Urinary bladder (tissue), 4 donors: ENCODE measurements at places on chromosomes 1 and 21.

DNA sequence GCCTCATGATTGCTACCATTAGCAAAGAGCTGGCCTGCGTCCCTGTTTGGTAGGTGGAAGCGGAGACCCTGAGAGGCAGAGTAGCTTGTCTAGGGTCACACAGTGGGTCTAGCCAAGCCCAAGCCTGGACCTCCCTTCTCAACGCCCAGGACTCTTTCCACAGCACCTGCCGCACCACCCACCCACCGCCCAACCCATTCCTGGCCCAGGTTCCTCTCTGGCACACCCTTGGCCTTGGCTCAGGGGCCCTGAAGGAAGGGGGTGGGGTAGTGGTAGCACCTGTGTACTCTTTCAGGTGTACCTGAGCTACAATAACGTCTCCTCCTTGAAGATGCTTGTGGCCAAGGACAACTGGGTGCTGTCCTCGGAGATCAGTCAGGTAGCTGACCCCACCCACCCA is 19.3 kb downstream of the FAM151A start:
- DNase-seq, result no peak

DNA sequence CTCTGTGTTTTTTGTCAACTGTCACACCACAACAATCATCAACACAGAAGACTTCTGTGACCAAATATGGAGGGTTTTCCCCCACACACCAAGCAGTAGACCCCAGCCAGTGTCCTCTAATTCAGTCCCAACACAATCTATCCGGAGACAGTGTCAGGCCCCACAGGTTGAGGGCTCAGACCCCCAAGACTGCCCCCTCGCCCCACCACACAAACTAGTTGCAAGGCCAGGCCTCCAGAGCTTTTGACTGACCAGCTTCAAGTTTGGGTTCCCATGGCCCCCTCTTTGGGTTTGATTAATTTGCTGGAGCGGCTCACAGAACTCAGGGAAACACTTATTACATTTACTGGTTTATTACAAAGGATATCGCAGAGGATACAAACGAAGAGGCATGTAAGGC is 37.2 kb downstream of the NEK2 start:
- DNase-seq, result no peak

DNA sequence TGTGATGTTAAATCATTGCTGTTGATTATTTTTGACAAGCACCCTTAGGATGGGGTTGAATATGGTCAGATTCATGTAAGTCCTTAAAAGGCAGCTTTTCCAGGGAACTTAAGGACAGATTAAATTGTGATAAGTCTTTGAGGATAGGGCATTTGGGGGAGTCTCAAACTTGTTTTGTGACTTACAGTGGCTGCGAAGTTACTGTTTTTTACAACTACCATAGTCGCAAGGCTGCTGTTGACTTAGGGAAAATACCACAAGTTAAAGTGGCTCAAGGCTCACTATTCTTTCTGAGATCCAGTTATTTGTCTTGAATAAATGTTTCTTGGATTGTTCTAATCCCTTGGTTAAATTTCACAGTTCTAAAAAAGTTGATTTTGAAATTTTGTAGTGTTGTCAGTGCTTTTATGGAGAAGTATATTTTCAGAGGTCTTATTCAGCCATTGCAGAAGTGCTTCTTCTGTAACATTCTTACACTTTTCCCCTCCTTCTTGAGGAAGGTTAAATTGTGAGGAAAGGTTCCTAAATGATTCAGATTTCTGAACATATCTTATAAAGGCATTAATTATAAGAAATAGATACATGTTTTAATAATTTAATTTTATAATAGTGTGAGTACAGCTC is 47.0 kb upstream of the MPC2 start:
- no peak for DNase-seq

DNA sequence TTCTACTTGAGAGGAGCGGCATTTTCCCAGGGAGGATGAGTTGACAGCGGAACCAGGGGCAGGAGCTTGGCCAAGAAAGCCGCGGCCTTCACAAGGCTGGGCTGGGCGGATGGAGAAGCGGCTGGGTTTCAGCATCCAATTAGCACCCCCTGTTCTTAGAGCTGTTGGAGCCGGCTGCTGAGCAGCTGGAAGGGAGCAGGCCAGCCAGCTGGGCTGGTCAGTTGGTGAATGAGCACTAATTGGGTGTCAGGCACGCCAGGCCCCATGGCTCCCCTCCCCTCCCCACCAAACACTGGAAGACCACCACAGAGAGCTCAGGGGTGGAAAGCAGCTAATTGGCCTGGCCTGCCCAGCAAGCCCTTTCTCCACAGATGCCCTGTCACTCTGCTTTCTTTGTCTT is 245.6 kb downstream of the RRAGC start:
- no peak for DNase-seq

DNA sequence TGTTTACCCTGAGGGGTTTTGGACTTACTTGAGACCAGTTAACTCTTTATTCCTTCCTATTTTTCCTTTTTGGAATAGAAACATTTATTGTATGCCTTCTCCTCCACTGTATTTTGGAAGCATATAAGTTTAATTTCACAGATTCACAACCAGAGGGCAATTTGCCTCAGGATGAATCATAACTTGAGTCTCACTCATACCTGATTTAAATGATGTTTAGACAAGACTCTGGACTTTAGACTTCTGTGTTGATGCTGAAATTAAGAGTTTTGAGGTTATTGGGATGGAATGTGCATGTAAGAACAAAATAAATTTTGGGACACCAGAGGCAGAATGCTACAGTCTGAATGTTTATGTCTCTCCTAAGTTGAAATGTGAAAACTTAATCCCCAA is 7.1 kb upstream of the ADAM30 start:
- DNase-seq, result no peak

DNA sequence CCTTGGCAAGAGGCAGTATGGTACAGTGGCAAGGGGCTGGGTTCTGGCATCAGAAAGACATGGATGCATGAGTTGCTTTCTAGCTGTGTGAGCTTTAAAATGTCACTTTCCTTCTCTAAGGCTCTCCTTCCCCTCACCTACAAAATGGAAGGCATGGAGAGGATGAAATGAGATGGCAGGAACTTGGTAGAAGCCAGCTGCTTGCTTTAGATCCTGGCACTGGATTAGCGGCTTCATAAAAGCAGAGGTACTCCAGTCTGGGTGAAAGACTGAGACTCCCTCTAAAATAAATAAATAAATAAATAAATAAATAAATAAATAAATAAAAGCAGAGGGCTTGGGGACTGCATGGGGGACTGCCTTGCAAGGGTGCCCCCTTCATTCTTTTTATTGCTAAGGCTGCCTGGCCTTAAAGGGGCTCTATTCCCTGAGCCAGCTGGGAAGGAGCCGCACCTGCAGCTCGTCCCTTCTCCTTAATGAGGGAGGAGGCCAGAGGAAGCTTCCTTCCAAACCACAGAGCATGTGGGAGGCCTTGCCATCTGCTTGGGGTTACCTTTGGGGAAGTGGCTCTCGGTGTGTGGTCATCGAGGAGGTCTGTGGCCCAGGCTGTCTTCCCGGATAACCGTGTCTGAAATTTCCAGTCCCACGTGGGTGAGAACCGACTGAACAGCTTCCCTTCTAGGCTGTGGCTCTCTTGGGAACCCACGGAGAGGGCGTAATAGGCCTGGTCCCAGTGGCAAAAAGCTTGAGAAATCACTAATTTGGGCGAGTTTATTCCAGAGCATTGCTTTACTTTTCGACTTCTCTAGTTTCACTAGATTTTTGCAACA is 2.0 kb upstream of the ATP13A2 start:
- no peak for DNase-seq

DNA sequence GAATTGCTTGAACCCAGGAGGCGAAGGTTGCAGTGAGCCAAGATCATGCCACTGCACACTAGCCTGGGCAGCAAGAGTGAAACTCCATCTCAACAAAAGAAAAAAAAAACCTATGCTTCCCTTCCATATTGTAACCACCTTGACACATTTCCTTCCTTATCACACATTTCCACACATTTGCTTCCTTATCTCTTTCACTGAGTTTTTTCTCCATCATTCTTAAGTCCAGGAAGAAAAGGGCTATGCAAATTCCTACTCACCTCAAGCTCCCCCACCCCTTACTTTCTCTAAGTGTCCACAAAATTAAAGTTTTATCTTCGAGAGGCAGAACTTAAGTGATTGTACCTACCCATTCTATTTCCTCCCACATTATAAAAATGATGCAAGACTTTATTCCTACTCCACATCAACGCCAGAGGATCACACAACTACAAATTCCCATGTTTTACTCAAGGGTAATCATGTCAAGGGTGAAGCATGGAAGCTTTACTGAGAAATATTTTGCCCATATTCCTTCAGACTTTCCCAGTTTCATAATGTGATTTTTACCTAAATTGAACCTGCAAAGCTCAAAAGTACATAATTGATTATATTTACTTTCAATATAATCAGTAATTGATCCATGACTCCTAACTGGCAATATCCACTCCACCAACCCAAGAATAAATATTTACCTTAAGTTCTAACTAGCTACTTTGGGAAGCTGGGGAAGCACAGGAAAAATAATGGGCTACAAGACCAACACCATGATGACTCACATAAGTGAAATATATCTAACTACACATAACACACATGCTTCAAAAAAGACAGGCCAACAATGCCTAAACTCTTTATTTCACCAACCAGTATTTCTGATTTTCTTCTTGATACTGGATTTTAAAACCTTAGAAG is 9.3 kb downstream of the WDR77 start:
- DNase-seq, result no peak
